ENCODE measurements at places on chromosomes 2 and 18. TPM values are rescaled to one million over a fixed set of nuclear protein-coding genes. Genes with fewer than 3 reads are reported as not detected.

The ACTR3 gene
- 645 TPM for total RNA-seq

The DLX1 gene
- 0.36 TPM for total RNA-seq

The SLC5A7 gene
- total RNA-seq: not detected

- no peaks in the 10 kb centered on the region for H3K27me3 ChIP-seq
- no peaks in the 10 kb centered on the region for H3K4me1 ChIP-seq
- H3K36me3 ChIP-seq: no peaks in the 10 kb centered on the region
- no peak for DNase-seq
Measured at GRCh38 chr18:54222922-54223567, 1.4 kb downstream of the MBD2 start.

GRCh38 chr2:102235042-102235473, 48.2 kb downstream of the IL1RL2 start:
- peak; percentile 19 for DNase-seq
- H3K27ac ChIP-seq: no peak overlapping the region
- no peak overlapping the region for H3K4me3 ChIP-seq
- no peaks in the 10 kb centered on the region for H3K36me3 ChIP-seq

GRCh38 chr2:47422560-47422959, 19.6 kb downstream of the MSH2 start:
- no peak overlapping the region for H3K4me3 ChIP-seq
- H3K27me3 ChIP-seq: no peaks in the 10 kb centered on the region
- peaks cover 8% of the 10 kb centered on the region for H3K36me3 ChIP-seq
- H3K27ac ChIP-seq: no peak overlapping the region
- no peaks in the 10 kb centered on the region for H3K4me1 ChIP-seq
- DNase-seq: peak; percentile 76

DNA sequence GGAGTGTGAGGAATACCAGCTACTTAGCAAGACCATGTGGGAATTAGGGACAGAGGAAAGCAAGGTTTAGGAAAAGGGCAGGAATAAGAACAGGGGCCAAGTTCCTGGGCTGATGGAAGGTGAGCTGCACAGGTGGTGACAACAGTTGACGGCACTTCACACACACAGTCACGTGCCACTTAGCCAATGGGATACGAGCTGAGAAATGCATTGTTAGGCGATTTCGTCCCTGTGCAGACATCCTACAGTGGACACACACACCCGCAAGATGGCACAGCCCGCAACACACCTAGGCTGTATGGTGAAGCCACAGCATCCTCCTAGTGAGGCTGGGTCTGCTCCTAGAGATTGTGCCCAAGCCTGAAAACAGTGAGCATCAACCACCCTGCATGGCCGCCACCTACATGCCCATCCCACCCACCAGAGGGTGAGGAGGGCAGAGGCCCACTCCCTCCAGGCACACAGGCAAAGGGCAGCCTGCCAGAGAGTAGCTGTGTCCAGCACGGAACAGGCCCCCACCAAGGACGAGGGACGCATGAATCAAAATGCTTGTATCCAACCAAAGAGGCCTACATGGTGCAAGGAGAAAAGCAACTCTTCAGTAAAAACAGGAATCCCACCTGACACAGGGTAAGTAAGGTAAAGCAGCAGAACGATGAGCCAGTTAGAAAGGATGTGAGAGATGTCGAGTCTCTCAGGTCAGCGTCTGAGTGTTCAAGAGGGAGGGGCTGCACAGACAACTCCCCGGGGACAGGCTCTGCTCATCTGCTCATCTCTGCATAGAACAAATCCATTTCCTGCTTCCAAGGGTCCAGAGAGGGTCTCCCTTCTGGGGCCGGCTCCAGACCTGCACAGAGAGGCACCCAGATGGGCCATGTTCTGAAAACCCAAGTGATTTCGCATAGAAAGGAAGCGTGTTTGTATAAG, 51.3 kb downstream of the ZNF516 start:
- peaks cover 30% of the 10 kb centered on the region for H3K4me1 ChIP-seq
- H3K27me3 ChIP-seq: no peaks in the 10 kb centered on the region
- no peak overlapping the region for H3K4me3 ChIP-seq
- no peak for DNase-seq
- H3K27ac ChIP-seq: no peak overlapping the region

DNA sequence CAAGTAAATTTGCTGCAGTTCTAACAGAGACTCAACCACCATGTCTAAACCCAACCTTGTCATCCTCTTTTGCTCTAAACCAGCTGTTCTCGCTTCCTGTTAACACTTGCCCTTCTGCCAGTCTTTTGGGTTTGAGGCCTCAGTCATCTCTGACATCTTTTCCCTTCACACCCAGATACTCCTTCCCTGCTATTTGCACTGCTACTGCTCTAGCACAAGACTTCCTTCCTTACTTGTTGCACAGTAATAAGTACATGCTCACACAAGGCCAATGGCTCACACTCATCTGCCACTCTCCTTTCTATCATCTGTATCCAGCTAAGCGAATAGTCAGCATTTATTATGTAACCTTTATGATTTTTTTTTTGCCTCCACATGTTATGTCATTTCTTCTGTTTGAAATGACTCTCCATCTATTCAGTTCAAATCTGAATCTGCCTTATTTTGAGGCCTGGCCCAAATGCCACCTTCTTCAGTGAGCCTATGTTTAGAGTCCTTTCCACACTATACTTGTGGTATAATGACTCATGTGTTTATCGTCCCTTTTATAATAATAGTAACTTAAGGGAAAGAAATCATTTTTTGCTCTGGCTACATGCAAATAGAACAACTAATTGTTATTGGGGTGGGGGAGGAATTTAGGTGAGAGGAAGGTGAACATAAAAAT, 22.5 kb upstream of the CDKL4 start:
- no peaks in the 10 kb centered on the region for H3K27me3 ChIP-seq
- peak; percentile 36 for DNase-seq
- H3K27ac ChIP-seq: no peak overlapping the region
- no peak overlapping the region for H3K4me3 ChIP-seq
- no peaks in the 10 kb centered on the region for H3K4me1 ChIP-seq
- peaks cover 14% of the 10 kb centered on the region for H3K36me3 ChIP-seq
